ENCODE measurements at places on chromosomes 16 and 17. TPM values are rescaled to one million over a fixed set of nuclear protein-coding genes. Genes with fewer than 3 reads are reported as not detected.
A peak's percentile ranks its signal among the peaks of the same experiment; 100 is the strongest.

Gene KRTAP1-1
- total RNA-seq, result 2.4 TPM

Gene BAIAP2
- total RNA-seq, result 15.6 TPM

Gene SDR42E1
- total RNA-seq, result 1.4 TPM

Gene ZNF385C
- total RNA-seq, result not detected

Gene CD68
- 55.7 TPM for total RNA-seq

GRCh38 chr17:42227849-42228700 lies 33.8 kb upstream of the GHDC start:
- no peak for DNase-seq

GRCh38 chr16:88634994-88635670 lies 3.2 kb upstream of the IL17C start:
- peak; percentile 96 for DNase-seq

DNA sequence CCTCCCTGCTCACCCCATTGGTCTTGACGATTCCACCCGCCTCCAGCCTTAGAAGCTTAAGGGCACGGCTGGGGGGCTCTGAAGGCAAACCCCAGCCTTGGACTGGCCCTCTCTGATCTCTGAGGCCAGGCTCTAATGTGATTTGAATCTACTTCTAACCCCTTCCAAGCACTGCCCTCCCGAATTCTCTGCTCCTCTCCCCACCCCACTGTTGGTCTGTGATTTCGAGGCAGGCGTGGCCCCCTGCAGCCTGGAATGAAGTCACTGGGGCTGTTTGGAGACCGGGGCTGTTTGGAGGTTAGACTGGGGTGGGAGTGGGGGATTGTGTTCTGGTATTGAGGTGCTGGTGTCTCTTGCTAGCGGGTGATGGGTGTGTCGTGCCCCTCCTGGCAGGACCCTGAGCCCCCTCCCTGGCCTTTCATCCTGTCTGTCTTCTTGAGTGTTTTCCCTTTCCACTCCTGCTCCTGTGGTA lies 2.2 kb downstream of the GRB7 start:
- DNase-seq, result peak; percentile 82

DNA sequence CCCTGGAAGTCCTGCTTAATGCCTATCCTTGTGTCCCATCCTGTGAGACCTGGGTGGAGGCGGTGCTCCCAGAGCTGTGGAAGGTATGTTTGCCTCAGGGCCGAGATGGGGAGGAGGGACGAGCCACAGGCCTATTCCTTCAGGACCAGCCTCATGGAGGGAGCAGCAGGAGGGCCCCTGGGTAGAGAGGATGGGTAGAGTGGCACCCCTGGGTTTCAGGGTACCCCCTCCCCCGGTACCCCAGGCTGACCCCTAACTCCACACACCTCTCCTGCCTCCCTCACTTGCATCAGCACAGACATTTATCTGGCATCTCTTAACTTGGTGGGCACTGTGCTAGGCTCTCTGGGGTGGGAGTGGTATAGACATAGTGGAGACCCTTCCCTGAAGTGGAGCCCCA lies 7.1 kb downstream of the ASB16 start:
- peak; percentile 80 for DNase-seq

GRCh38 chr16:48611329-48612137 lies 1.6 kb upstream of the N4BP1 start:
- peak; percentile 63 for DNase-seq

DNA sequence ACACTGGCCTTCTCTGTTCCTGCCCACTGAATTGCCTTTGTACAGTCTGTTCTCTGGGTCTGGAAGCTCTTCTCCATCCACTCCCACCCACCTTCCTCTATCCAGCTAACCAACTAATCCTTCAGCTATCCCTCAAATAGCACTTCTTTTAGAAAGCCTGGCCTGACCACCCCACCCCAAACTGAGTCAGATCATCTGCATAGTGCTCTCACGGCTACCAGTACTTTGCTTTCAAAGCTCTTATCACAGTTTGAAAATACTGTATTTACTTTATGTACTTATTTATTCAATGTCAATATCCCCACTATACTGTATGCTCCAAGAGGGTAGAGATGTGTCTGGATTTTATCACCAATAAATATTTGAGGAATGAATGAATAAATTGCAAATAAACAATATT lies 4.5 kb upstream of the CLDN7 start:
- DNase-seq, result no peak

DNA sequence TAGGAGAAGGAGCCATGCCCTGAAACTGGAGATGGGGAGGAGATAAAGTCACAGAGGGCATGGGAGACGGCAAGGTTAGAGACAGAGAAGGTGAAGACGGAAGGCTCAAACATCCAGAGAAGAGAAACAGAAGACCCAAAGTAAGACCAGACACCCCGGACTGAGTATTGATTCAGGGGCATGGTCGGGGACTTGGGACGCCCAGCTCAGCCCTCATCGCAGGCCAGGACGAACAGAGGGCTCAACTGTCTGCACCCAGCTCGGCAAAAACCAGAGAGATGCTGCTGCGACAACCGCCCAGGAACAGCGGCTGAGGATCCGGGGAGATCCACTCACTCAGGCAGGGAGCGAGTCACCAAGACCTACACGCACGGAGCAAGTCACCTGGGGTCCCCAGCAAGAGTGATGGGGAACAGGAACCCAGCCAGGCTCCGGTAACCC lies 999 bp downstream of the XYLT1 start:
- no peak for DNase-seq

DNA sequence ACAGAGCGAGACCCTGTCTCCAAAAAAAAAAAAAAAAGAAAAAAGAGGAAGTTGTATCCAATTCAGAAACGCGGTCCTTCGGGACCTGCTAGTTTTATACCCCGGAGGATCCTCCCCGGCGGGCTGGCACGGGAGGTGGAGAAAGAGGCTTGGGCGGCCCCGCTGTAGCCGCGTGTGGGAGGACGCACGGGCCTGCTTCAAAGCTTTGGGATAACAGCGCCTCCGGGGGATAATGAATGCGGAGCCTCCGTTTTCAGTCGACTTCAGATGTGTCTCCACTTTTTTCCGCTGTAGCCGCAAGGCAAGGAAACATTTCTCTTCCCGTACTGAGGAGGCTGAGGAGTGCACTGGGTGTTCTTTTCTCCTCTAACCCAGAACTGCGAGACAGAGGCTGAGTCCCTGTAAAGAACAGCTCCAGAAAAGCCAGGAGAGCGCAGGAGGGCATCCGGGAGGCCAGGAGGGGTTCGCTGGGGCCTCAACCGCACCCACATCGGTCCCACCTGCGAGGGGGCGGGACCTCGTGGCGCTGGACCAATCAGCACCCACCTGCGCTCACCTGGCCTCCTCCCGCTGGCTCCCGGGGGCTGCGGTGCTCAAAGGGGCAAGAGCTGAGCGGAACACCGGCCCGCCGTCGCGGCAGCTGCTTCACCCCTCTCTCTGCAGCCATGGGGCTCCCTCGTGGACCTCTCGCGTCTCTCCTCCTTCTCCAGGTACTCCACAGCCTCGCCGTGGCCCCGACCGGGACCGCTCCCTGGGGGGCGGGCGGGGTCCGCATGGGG lies at the start of gene CDH3:
TSS of gene CDH3 (plus strand) at position 596 of the 779 bp plus-strand sequence. CDS start at position 666, 70 bp downstream.
- DNase-seq, result peak; percentile 86

DNA sequence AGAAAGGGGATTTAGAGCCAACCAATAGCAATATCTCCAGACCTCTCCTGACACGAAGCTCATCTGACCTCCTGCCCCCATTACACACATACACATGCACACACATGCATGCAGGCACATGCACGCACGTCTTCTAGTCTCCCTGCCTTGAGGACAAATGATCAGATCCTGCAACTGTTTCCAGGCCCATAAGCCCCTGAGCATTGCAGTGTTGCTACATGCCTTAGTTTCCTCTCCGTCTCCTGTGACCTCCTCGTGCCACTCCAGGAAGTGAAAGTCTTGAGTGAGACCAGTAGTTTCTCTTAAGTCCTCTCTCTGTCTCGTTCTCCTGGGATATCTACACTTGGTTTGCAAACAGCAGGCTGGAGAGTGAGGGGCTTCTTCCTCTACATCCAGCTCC lies 8.2 kb downstream of the CIITA start:
- DNase-seq, result no peak

Data from osteoblast (primary cell).